Smooth muscle cell of the umbilical artery (primary cell): ENCODE measurements at places on chromosomes 12 and 14. TPM values are rescaled to one million over a fixed set of nuclear protein-coding genes. Genes with fewer than 3 reads are reported as not detected.

Gene P2RX4
- total RNA-seq = 18.6 and 29.1 TPM in 2 replicates

Gene CIROP
- total RNA-seq = not detected in 2 replicates

Gene LIN7A
- total RNA-seq = 9.9 and 40.4 TPM in 2 replicates

Gene GPD1
- total RNA-seq = not detected in 2 replicates

Gene MMP17
- 18.4 and 20.7 TPM in 2 replicates for total RNA-seq

Gene SMCO2
- total RNA-seq = 0.89 and 1.4 TPM in 2 replicates

Gene FAM186B
- total RNA-seq = under 0.01 and 0.09 TPM in 2 replicates

Gene TEX22
- total RNA-seq = 0.09 and 0.30 TPM in 2 replicates

Gene CLEC1B
- not detected in 2 replicates for total RNA-seq

Gene HOXC10
- total RNA-seq = 6.2 and 10.7 TPM in 2 replicates

Gene KRR1
- total RNA-seq = 33.0 and 73.2 TPM in 2 replicates

Gene DIO2
- total RNA-seq = 0.09 and 0.59 TPM in 2 replicates

Gene SRGAP1
- 6.2 and 28.0 TPM in 2 replicates for total RNA-seq

Gene CLEC4E
- total RNA-seq = not detected in 2 replicates

Gene CCDC196
- total RNA-seq = not detected in 2 replicates

Gene FAR2
- 0.89 and 4.2 TPM in 2 replicates for total RNA-seq

Gene FIGNL2
- under 0.01 and 0.09 TPM in 2 replicates for total RNA-seq

Gene ANKRD33
- not detected in 2 replicates for total RNA-seq

Gene LRTM2
- total RNA-seq = not detected in 2 replicates

Gene KLRC4
- total RNA-seq = not detected in 2 replicates

Gene CDCA3
- total RNA-seq = 2.1 and 8.1 TPM in 2 replicates

Gene FSCB
- under 0.01 and 0.14 TPM in 2 replicates for total RNA-seq

Gene AMN
- total RNA-seq = 0.14 and 0.30 TPM in 2 replicates

Gene ACVRL1
- 3.9 and 4.4 TPM in 2 replicates for total RNA-seq

Gene OTOGL
- total RNA-seq = under 0.01 and 0.09 TPM in 2 replicates

Gene VPS33A
- total RNA-seq = 21.7 and 31.2 TPM in 2 replicates

Gene GLIPR1L2
- total RNA-seq = 0.30 and 0.42 TPM in 2 replicates

Gene C14orf132
- total RNA-seq = 12.2 and 16.1 TPM in 2 replicates

Gene KRT7
- 1.8 and 2.1 TPM in 2 replicates for total RNA-seq

Gene CRACR2A
- 0.78 TPM in 1 of 2 replicates, not detected in the other for total RNA-seq

Gene HCAR1
- total RNA-seq = not detected in 2 replicates

Gene HELB
- 4.5 and 4.8 TPM in 2 replicates for total RNA-seq

Gene SLC41A2
- total RNA-seq = 29.7 and 40.3 TPM in 2 replicates
